CD4-positive, alpha-beta memory T cell (primary cell): ENCODE measurements at places on chromosomes 11 and 22. TPM values are rescaled to one million over a fixed set of nuclear protein-coding genes. Genes with fewer than 3 reads are reported as not detected.

DNA sequence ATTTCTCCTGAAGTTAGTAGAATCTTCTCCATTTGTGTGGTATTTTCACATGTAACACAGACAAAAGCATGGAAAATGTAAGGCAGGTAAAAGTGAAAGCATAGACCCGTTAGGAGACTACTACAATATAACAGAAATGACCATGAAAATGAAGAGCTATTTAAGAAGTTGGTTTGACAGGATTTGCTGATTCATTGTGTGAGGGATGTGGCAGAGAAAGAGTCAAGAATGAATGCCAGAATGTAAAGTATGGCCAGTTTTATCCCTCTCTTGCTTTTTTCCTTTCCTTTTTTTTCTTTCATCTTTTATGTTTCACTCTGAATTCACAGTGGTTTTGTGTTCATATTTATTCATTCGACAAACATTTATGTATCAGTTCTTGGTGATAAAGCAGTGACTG is 115.9 kb downstream of the ARFGAP2 start:
- no peak for DNase-seq

- DNase-seq: no peak
These were observed 30.3 kb downstream of the IGF2 start for GRCh38 chr11:2108675-2109491.

DNA sequence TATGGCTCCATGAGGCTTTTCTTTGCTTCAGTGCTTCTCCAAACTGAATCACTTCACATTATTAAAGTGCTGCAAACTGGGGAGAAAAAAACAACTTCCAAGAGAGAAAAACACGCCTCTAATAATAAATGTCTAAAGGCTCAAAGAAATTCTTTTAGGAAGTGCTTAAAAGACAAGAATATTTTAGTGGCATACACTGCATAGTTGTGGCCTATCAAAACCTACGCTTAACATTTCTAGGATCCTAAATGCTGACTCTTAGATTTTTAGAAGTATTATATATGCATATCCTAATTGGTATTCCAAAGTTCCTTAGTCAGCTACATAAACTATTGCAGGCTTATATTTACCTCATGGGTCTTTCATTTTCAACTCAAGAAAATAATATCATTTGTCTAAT is 879.0 kb upstream of the CCDC90B start:
- DNase-seq: no peak

DNA sequence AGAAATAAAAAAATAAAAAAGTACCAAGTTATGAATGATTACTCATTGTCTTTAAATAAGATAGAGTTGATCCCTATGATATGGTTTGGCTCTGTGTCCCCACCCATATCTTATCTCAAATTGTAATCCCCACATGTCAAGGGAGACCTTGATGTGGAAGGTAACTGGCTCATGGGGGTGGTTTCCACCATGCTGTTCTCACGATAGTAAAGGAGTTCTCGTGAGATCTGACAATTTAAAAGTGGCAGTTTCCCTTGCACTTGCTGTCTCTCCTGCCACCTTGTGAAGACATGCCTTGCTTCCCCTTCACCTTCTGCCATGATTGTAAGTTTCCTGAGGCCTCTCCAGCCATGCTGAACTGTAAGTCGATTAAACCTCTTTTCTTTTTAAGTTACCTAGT is 18.8 kb downstream of the QSER1 start:
- DNase-seq: no peak

- DNase-seq: no peak
These were observed 242.6 kb upstream of the FAT3 start for GRCh38 chr11:91981995-91982394.

GRCh38 chr11:103659206-103659618 is 377.2 kb upstream of the DDI1 start:
- DNase-seq: no peak

The TREH gene
- not detected for total RNA-seq

The NFAM1 gene
- 0.29 TPM for total RNA-seq
